Naive B cell (primary cell): ENCODE measurements at places on chromosomes 6 and 20.

- no peak for DNase-seq
Measured at GRCh38 chr6:90459225-90459758, 127.6 kb downstream of the MAP3K7 start.

GRCh38 chr6:150691463-150691862, 91.8 kb downstream of the PLEKHG1 start:
- peak; percentile 79 for DNase-seq

- no peak for DNase-seq
Measured at GRCh38 chr6:47278545-47278944, 31.2 kb downstream of the TNFRSF21 start.

- DNase-seq = no peak
Measured at GRCh38 chr6:3318821-3319540, 60.2 kb downstream of the PSMG4 start.
